ENCODE measurements at places on chromosomes 11 and 22.

- no peak for DNase-seq
Observed at GRCh38 chr22:30909306-30909705, 59.3 kb downstream of the MORC2 start.

DNA sequence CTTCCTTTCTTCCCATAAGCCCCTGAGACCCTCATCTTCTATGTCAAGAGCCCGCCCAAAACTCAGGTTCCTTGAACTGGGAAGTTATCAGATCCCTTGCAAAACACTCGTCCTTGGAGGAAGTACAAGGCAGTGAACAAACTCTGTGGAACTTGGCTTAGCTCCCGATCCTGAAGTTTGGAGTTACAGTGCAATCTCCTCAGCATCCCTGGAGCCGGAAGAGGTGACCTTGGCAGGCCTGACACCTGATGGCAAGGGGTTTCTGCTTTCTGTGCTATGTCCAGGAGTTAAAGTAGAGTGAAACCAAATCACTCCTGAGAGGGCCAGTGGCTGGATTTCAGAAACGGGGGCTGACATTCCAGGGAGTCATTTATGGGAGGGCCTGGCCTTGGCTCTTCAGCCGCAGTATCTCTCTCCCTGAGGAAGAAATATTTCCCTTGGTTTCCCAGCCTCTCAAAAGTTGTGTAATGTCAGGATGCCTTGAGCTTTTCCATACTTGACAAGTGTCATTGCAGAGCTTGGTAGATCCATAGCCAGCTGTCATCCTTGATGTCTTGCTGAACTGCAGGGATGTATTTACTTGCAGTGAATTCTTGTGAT lies 1.9 kb upstream of the GRAMD1B start:
- DNase-seq = no peak

- no peak for DNase-seq
Observed at GRCh38 chr11:92738276-92738675, 231.2 kb upstream of the MTNR1B start.

GRCh38 chr11:123374622-123374968 lies 55.5 kb upstream of the GRAMD1B start:
- DNase-seq = no peak

GRCh38 chr22:17957693-17958092 lies 66.7 kb downstream of the MICAL3 start:
- DNase-seq = no peak

GRCh38 chr22:32771756-32772155 lies 29.7 kb upstream of the TIMP3 start:
- no peak for DNase-seq

DNA sequence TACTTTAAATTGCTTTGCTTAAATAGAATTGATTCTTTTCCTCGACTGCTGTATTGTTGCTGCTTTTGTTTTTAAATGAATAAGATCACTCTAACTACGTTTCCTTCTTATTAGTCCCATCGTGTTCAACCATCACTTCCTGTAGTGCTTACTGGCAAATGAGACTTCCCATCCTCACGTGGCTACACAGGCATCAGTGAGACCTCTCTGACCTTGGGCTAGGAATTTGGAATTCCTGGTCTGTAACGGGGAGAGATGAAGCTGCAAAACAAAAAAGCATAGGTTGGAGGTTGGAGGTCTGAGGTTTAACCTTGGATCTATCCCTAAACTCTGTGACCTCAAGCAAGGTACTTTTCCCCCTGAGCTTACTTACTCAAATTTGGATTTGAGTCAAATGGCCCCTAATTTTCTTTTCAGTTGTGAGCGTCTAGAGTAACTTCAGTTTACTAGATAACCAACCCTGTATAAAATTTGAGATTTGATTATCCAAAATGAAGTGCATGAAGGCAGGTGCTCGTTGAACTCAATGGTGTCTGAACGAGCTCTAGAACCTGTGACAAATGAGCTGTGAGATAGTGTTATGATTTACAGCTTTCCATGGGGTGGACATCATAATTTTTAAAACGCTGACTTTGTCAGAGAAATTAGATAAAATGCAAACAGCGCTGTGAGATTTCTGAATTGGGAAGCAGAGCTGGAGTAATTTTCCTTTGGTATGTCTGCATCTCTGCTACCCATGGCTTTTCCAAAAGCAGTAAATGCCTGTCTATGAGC lies 151.2 kb downstream of the DBX1 start:
- no peak for DNase-seq

GRCh38 chr11:110982214-110982613 lies 263.3 kb upstream of the POU2AF2 start:
- no peak for DNase-seq

GRCh38 chr22:24187731-24188644 lies 6.7 kb downstream of the SUSD2 start:
- DNase-seq = no peak

DNA sequence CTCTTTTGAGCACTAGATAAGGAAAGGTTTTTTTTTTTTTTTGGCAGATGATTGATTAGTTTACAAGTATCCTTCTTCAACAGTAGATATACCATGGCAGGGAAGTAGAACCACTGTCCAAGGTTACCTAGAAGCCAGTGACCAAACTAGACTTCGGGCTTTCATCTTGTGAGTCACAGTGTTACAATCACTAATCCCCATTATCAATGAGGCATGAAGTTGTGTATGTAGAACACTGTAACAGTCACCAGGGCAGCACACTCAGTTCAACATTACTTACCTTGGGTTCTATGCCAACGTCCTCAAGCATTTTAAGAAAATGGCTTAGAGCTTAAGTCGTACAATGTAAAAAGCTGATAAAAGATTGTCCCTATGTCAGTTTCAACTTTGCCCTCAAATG lies 430.9 kb downstream of the ETS1 start:
- no peak for DNase-seq

DNA sequence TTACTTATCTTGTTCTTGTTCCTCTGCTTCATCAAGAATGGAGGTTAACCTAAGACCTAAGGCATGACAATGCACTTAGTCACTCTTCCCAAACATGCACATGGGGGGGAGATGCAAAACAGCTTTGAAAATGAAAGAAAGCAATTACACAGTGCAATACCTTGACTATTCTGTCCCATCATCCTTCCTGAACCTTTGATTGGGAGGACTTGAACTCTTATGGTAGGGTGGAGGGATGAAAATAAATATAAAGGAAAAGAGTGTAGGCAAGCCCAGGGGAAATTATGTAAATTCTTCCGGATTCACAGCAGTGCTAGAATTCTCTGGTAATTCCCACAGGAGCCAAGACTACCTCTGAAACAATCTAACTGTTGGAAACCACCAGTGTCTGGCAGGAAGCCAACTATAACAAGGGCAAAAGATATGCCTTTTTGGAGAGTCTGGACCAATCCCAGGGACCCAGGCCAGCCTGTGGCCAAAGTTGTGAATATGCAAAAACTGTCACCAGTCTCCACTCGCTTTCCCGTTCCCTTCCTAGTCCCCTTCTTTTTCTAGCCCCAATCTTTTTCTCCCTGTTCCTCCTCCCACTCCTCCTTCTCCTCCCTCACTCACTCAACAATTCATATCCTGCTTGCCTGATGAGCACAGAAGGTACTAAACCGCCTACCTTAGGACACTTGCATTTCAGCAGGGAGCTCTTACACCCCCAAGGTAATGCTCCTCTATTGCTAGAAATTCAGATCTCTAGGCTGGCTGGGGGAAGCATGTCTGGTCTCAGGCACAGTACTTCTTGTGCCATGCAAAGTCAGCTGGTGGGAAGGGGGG lies 2.5 kb upstream of the RCN1 start:
- DNase-seq = no peak

- DNase-seq = no peak
Observed at GRCh38 chr22:49617264-49617663, 210.4 kb downstream of the BRD1 start.

DNA sequence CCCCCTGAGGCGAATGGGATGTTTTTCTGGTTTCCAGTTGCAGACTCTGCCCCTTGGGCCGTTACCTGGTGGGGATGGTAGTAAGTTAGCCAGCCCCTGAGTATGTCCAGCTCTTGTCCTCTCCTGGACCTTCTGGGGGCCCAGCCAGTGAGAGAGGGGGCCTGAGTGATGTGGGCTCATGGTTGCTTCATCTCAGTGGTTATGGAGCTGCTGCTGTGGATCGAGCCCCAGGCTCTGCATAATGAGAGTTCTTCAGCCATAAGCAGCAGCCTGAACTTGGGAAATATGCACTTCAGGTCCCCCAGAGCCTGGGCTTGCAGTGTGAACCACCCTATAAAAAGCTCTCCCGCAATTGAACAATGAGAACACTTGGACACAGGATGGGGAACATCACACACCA lies 5.9 kb downstream of the TMPRSS13 start:
- DNase-seq = no peak

- DNase-seq = no peak
Observed at GRCh38 chr22:20224917-20225692, 43.0 kb downstream of the RTN4R start.

DNA sequence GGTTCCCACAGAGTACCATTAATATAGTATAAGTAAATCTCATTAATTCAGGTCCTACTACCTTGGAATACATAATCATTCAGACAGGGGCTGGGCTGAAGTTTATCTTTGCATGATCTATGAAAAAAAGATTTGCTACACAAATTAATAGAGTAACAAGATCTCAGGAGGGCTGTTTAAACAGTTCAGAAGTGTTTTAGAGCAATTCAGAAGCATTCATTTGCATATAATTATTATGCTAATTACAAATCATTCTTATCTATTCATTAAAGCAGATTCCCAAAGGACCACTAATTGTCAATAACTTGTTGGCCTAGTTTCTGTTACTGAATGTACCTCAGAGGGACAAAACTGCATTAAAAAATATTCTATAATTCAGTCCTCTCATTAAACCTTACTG lies 40.5 kb downstream of the PITPNB start:
- DNase-seq = no peak

DNA sequence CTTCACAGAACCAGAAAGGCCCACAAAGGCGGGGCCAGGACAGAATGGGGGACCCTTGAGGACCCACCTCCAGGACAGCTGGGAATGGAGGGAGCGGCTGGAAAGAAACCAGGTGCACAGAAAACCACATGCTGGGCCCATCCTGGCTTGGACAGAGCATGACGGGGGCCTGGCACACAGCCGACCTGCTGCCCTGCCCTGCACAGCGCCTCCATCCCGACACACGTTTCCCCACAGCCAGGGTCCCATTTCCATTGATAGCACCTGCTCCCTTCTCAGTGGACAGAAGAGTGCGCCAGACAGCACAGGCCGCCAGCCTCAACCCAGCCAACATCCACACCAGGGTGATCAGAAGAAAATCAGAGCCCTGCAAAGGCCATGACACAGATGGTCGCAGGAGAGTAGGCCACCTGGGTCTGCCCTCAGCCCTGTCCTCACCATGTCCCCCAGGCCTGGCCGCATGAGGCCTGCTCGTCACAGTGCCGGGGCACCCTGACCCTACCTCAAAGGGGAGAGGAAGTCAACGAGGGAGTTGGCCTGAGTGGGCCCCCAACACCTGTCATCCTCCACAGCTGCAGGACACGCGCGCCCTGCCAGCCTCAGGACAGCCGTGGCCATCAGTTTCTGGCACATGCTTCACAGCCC lies 28.1 kb downstream of the BRD1 start:
- DNase-seq = no peak

- DNase-seq = no peak
Observed at GRCh38 chr11:110972106-110972505, 259.9 kb upstream of the ARHGAP20 start.

- DNase-seq = no peak
Observed at GRCh38 chr22:44335903-44336803, 23.4 kb upstream of the SHISAL1 start.

DNA sequence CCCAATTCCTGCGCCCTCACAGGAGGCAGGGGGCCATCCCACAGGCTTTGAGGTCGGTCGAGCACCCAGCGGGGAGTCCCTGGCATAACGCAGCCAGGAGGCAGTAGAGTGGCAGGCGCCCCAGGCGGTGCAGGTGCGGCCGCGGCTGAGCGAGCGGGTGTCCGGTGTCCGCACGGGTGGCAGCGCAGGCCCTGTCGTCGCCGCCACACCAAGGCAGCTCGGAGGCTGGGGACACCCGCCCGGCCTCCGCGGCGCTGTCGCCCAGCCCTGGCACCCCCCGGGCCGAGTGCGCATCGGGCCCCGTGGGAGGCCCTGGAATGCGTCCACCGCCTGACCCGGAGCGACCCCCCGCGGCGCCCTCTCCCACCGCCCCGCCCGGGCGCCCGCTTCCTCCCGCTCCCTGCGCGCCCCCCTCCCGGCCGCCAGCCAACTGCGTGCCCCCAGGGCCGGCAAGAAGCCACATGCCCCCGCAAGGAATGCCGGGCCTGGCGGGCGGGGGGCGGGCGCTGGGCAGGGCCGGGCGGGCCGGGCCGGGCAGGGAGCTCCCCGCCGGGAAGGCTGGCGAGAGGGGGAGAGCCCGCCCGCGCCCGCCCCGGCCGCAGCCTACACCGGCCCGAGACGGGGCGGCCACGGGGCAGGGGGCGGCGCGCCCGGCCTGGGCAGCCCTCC lies 33.9 kb downstream of the PRDM11 start:
- no peak for DNase-seq

DNA sequence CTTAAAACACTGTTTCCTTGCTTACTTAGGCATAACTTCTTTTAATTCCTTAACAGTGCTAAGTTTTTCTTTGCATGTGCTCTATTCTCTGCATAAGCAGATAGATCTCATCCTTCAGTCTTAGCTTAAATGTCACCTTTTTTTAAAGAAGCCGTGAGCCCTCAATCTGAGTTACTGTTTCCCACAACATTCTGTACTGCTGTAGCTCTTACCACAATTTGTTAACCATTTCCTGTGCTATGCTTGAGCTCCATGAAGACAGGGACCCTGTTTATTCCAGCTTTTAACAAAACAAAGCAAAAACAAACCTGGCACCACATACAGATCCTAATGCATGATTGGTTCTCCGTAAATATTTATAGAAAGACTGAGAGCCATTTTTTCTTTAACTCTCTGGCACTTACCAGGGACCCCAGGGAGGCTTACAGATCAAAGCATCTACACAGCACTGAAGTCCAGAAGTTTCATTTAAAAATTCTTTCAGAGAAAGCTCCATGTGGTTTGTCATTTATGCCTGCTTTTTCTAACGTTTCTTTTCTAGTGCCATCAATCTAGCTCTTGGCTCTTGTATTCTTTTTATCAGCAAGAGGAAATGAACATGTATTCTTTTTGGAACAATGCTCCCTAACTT lies 74.9 kb downstream of the DYNC2H1 start:
- no peak for DNase-seq

GRCh38 chr11:133817449-133817848 lies 27.9 kb downstream of the SPATA19 start:
- no peak for DNase-seq

GRCh38 chr22:48366056-48366455 lies 1461.6 kb downstream of the BRD1 start:
- no peak for DNase-seq

DNA sequence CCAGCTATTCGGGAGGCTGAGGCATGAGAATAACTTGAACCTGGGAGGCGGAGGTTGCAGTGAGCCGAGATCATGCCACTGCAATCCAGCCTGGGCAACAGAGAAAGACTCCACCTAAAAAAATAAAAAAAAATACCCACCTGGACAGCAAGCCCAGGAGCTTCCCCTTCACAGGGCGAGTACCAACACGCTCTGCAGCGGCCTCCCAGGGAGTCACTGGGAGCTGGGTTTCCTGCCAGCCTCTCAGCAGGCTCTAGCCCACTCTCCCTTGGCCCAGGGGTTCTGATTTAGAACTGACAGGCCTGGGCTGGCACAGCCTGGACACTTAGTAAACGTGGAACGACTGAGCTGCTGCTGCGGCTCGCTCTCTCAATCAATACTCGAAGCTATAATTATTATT lies 2.0 kb upstream of the CABP7 start:
- no peak for DNase-seq

Data from CD4-positive, alpha-beta T cell treated with Interferon alpha-2 for 1 hour (primary cell).